ENCODE measurements at places on chromosomes 6 and 20. TPM values are rescaled to one million over a fixed set of nuclear protein-coding genes. Genes with fewer than 3 reads are reported as not detected.

GRCh38 chr6:33837971-33838665 lies 34.3 kb upstream of the MLN start:
- H3K4me1 ChIP-seq: peaks cover 14% of the 10 kb centered on the region
- no peaks in the 10 kb centered on the region for H3K36me3 ChIP-seq
- H3K4me3 ChIP-seq: no peak overlapping the region
- H3K27ac ChIP-seq: no peak overlapping the region

DNA sequence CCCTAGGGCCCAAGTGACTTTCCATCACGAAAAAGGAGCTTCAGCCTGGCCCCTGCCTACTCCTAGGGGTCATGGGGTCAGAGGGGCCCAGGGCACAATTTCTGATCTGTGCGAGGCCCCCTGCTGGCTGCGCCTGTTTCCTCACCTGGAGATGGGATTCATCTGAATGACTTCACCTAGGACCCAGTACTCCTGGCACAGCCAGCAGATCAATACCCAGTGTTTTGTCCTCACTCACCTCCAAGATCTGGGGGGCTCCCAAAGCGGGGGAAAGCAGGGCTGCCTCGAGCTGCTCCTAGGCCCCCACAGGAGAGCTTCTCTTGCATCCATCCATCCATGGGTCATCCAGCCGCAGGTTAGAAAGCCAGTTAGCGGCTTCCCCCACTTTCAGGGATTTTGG lies 33.8 kb downstream of the CD40 start:
- H3K4me3 ChIP-seq: no peak overlapping the region
- no peaks in the 10 kb centered on the region for H3K36me3 ChIP-seq
- no peak overlapping the region for H3K27ac ChIP-seq

DNA sequence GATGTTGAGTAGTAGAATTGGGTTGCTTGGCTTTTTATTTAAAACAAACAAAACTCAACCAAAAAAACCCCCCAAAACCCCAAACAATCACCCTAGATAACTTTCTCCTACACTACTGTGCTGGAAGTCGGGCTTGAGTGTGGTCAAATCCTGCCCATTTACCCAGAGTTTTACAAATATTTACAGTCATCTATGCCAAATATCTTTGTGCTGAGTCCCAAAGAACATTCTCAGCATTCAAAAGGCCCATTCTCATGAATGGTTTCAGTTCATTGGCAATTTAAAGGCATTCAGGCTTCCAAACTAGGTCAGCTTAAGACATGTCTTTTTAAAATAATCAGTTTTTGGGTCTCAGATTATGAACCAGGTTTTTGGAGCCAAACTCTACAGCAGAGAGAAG lies 1.8 kb downstream of the RNF144B start:
- no peak for DNase-seq
- no peak overlapping the region for H3K27ac ChIP-seq
- H3K4me3 ChIP-seq: no peak overlapping the region
- no peaks in the 10 kb centered on the region for H3K36me3 ChIP-seq
- peaks cover 17% of the 10 kb centered on the region for H3K4me1 ChIP-seq
- H3K27me3 ChIP-seq: no peaks in the 10 kb centered on the region

TRIM40 gene
- total RNA-seq: not detected

TREM2 gene
- total RNA-seq: 0.44 TPM

- H3K27me3 ChIP-seq: no peaks in the 10 kb centered on the region
- no peaks in the 10 kb centered on the region for H3K36me3 ChIP-seq
- DNase-seq: no peak
- peak overlapping the region; percentile 93 for H3K4me3 ChIP-seq
- peak overlapping the region; percentile 98 for H3K27ac ChIP-seq
Measured at GRCh38 chr6:26021001-26021349, 58.4 kb downstream of the TRIM38 start.

GRCh38 chr20:40016392-40016791 lies 672.6 kb downstream of the MAFB start:
- no peaks in the 10 kb centered on the region for H3K27me3 ChIP-seq
- no peaks in the 10 kb centered on the region for H3K36me3 ChIP-seq
- no peak overlapping the region for H3K27ac ChIP-seq
- H3K4me3 ChIP-seq: no peak overlapping the region

DNA sequence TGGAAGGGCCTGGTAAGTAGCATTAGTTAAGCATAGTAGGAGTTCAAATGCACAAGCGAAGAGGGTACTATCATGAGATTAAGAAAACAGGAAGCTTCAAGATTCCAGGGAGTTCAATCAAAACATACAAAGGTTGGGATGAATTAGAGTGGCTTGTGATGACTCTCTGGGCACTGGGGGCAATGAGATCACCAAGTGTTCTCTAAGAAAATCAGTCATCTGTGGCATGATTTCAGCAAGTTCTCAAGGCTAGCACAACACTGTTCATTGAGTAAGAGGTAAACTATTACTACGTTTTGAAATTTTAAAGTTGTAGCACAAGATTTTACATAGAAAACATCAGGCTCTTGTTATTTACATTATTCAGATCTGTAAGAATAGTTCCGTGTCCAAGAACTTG lies 139.7 kb upstream of the FLRT3 start:
- no peak overlapping the region for H3K27ac ChIP-seq
- no peak overlapping the region for H3K4me3 ChIP-seq
- H3K36me3 ChIP-seq: no peaks in the 10 kb centered on the region
- H3K27me3 ChIP-seq: no peaks in the 10 kb centered on the region
- H3K4me1 ChIP-seq: no peaks in the 10 kb centered on the region
- DNase-seq: no peak

DNA sequence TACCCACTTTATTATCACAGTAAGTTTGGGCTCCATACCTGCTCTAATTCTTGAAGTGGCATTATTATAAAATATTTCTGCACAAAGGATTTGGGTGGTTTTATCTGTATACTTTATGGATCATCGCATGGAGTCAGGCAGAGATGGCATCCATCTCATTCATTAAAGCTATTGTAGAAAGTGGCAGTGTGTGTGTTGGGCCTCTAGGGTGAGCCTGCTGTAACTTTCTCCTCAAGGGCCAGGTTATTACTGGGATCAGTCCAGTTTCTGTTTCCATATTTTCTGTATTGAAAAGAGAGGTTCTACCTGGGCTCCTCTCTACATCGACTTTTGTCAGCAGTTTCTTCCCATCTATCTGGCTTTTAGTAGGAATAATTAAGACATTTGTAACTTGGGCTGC lies 511.1 kb downstream of the MMUT start:
- no peaks in the 10 kb centered on the region for H3K36me3 ChIP-seq
- no peak for DNase-seq
- no peaks in the 10 kb centered on the region for H3K27me3 ChIP-seq
- no peak overlapping the region for H3K27ac ChIP-seq
- no peak overlapping the region for H3K4me3 ChIP-seq

GRCh38 chr6:41785254-41785653 lies 2.2 kb upstream of the TOMM6 start:
- H3K4me1 ChIP-seq: peaks cover 14% of the 10 kb centered on the region
- no peak for DNase-seq
- H3K36me3 ChIP-seq: peaks cover 11% of the 10 kb centered on the region

DNA sequence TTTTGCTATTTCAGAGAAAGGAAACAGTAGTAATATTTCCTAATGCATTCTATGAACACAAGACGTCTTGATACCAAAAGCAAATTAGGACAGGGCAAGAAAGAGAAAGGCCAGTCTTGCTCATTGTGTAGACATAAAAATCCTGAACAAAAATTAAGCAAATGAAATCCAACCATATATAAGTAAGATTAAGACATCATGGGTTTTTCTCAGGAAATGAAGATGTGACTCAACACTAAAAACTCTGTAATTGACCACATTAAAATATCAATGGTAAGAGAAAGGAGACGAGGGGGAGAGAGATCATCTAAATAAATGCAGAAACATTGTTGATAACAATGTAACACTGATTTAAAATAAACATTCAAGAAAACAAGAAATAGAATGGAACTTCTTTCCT lies 205.4 kb downstream of the SOD2 start:
- DNase-seq: no peak
- H3K27me3 ChIP-seq: no peaks in the 10 kb centered on the region
- no peak overlapping the region for H3K27ac ChIP-seq
- no peak overlapping the region for H3K4me3 ChIP-seq
- H3K4me1 ChIP-seq: no peaks in the 10 kb centered on the region

SLC26A8 gene
- total RNA-seq: not detected

DNA sequence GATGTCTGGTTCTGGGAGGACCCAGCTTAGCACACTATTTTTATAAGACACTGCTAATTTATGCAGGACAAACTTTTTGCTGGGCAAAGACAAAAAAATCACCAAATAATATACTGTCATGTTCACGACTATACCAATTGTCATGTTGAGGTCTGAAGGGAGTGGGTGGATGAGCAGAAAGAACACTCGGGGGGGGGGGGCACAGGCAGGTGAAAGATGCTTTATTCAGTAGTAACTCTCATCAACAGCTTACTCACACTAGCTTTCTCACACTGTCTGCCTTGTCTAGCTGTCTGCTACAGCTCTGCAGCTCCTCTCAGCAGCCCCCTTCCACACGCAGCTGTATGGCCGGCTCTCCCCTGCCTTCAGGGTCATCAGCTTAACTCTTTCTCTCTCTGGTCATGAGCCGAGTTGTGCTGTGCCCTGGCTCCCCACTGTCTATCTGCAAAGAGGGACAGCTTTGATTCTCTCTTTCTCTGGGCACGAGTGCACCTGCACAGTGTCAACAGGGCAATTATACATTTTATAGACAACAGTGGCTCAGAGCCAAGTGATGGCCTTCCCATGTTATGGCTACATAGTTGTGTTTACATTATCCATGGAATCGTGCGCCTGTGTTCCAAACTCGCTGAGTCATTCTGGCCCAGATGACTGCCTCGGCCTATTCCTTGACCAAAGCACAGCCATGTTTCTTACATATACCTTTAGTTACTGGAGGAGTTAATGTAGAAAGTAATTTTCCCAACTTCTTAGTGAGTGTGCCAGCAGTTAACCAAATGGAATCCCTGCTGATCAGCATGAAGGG lies 187.7 kb upstream of the PRSS16 start:
- no peaks in the 10 kb centered on the region for H3K27me3 ChIP-seq
- H3K36me3 ChIP-seq: no peaks in the 10 kb centered on the region
- no peaks in the 10 kb centered on the region for H3K4me1 ChIP-seq

TDP2 gene
- 49.8 TPM for total RNA-seq

DNA sequence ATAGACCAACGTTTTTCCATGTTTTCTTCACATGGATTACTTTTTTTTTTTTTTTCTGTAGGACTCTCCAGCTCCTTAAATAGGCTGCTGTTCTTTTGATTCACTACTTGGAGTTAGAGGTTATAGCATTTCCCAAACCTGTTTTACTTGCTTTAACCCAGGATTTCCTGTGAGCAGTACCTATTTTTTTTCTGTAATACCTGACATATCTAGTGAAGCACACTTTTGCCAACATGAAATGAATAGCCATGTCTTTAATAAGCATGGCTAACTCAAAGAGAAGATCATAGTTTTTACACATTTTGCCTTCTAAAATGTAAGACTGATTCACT lies 137.0 kb downstream of the FOXA2 start:
- H3K4me1 ChIP-seq: no peaks in the 10 kb centered on the region
- no peak overlapping the region for H3K4me3 ChIP-seq
- no peak overlapping the region for H3K27ac ChIP-seq
- H3K36me3 ChIP-seq: no peaks in the 10 kb centered on the region

RAD21L1 gene
- total RNA-seq: not detected

ESR1 gene
- total RNA-seq: 0.15 TPM

- no peak overlapping the region for H3K4me3 ChIP-seq
- H3K27ac ChIP-seq: no peak overlapping the region
- no peaks in the 10 kb centered on the region for H3K27me3 ChIP-seq
- no peak for DNase-seq
- peaks cover 21% of the 10 kb centered on the region for H3K4me1 ChIP-seq
Measured at GRCh38 chr20:35621560-35621946, 5.9 kb downstream of the SPAG4 start.

DNA sequence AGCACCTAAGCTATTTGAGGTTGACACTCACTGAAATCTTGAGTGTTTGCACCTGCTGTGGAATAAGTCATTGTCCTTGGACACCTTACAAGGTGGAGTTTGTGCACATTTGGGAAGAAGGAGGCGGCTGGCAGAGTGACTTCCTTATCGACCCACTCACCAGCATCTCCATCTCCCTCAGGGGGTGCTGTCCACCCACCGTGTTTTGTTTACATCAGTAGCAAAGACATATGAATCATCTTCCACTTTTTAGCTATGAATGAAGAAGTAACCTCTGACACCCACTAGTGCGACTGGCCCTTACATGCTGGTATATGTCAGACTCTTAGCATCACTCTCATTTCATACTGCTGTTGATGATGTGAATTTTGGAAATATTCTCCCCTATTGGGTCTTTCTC lies 119.5 kb upstream of the SGK1 start:
- no peak overlapping the region for H3K27ac ChIP-seq
- no peaks in the 10 kb centered on the region for H3K27me3 ChIP-seq

- peaks cover 27% of the 10 kb centered on the region for H3K4me1 ChIP-seq
- peak overlapping the region; percentile 93 for H3K27ac ChIP-seq
- DNase-seq: no peak
- H3K4me3 ChIP-seq: peak overlapping the region; percentile 63
Measured at GRCh38 chr6:169752074-169752623, 727 bp downstream of the ERMARD start.

DNA sequence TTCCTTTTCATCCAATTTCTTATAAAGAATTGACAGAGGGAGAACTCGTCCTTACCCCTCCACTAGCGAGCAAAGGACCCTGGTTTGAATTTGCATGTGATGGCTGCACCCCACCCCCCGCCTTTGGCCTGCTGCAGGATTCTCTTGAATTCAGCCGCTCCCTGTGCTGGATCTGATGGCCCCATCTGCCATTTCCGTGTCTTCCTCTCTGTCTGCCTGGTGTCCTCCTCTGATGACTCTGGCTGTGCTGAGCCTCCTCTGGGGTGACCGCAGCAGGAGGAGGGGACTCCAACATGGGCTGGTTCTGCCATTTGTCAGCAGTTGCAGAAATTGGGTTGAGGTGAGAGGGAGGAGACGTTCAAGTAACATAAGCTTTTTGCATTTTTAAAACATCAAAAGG lies 188.8 kb downstream of the DLL1 start:
- H3K27me3 ChIP-seq: no peaks in the 10 kb centered on the region
- no peak overlapping the region for H3K27ac ChIP-seq
- H3K4me3 ChIP-seq: no peak overlapping the region
- H3K4me1 ChIP-seq: no peaks in the 10 kb centered on the region
- no peak for DNase-seq

- H3K4me1 ChIP-seq: peaks cover 12% of the 10 kb centered on the region
- H3K27ac ChIP-seq: no peak overlapping the region
- no peaks in the 10 kb centered on the region for H3K36me3 ChIP-seq
- no peaks in the 10 kb centered on the region for H3K27me3 ChIP-seq
Measured at GRCh38 chr6:157235600-157236039, 87.7 kb downstream of the TMEM242 start.

TFAP2C gene
- total RNA-seq: not detected

MAN1A1 gene
- 38.4 TPM for total RNA-seq

PYGB gene
- total RNA-seq: 35.7 TPM
